Muscle of arm (tissue), 14 donors: ENCODE measurements at places on chromosomes 2 and 18. TPM values are rescaled to one million over a fixed set of nuclear protein-coding genes. Genes with fewer than 3 reads are reported as not detected.

DNA sequence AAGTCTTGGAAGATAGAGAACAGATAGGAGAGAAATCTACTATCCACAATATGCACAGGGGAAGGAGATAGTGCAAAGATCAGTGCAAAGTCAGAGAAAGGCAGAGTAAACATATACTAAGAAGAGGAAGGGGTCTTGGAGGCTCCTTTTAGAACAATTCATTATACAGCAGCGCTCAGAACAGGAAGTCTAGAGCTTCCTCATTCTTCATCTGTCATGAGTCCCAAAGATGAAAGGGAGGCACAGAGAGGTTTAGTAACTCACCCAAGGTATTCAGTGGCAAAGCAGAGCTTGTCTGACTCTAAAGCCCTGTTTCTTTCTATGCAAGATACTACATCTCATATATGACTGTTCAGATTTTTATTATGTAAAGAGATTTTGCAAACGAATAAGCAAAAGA is 1.4 kb downstream of the SP110 start:
- no peak for DNase-seq

DNA sequence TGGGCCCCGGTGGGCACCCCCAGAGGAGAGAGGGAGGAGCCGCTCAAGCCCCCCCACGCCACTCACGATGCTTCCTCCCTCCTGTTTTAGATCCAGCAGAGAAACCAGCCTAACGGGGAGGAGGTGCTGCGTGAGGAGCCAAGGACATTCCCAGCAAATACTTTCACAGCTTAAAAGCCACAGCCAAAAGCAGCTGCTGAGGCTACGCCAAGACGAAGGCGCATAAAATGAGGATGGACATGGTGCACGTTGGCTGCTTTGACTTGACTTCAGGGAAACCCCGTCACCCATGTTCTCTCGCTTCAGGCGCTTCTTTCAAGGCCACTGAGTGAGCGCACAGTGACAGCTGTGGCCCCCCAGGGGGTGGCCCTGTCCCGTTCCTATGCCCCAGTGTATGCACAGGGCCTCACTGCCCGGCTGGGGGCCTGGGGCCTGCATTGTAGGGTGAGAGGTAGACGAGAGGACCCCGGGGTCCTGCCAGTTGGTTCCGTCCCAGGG is 72.1 kb upstream of the PXDN start:
- DNase-seq = peak; percentile 60

Gene CCT4
- polyA plus RNA-seq = 131 TPM

GRCh38 chr2:48127612-48128191 is 221.4 kb upstream of the FBXO11 start:
- DNase-seq = no peak

DNA sequence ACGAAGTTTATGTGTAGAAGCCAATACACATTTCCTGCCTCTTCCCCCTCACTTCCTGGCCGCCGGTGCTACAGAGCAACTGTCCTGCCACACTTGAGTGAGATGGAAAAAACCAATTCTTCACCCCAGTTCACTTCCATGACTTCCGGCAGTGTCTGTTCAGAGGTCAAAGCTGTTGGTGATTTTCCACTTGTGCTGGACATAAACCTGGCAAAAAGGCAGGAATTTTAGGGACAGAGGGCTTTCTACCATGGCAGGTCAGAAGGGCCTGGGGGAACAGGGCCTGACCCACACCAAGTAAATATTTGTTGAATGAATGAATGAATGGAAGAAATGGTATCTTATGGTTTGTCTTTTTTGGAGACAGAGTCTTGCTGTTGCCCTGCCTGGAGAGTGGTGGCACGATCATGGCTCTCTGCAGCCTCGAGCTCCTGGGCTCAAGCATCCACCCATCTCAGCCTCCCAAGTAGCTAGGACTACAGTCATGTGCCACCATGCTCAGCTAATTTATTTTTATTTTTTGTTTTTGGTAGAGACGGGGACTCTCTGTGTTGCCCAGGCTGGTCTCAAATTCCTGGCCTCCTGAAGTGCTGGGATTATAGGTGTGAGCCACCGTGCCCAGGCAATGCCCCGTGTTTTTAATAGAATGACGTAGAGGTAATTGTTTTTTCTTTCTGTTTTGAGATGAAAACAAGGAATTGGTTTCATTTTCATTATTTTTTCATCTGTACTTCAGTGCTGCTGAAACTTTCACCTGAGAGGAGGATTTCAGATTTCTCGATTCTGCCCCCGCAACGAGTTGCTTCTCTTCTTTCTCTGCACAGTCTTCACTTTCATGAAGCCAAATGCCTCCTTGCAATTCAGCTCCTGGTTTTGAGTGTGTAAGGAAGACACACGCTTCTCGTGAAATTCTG is 48.0 kb upstream of the LPIN2 start:
- no peak for DNase-seq

DNA sequence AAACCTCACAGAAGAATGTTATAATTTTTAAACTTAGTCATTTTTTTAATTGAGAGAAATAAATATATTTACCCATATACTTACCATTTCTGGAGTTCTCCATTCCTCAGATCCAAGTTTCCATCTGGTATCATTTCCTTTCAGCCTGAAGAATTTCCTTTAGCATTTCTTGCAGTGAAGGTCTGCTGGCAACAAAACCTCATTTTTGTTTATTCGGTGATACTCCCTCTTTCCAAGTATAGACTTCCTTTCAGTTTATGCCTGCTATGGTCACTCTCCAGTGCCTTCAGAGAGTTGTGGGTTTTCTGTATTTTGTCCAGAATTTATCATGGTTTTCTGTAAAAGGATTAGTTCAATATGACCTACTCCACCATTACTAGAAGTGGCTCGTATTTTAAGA is 17.0 kb downstream of the WDPCP start:
- DNase-seq = no peak
